ENCODE measurements at places on chromosomes 13 and 19.

- DNase-seq: no peak
These were observed 5.5 kb downstream of the SIN3B start for GRCh38 chr19:16834747-16835146.

DNA sequence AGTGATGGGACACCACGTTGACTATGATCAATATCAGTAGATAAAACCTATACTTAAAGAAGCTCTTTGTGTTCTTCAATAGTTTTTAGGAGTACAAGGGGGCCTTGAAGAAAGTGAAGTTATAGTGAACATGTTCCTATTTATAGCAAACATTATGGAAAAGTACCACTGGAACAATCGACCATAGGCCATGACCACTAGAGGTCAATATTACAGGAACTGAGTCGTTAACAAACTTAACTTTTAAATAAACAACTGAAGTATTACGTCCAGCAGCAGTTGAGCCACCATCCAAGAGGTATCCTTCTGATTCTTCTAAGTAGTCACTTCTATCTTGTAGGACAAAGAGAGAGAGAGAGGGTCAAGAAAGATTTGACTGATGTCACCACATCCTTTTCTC is 391.0 kb upstream of the SLITRK5 start:
- DNase-seq: no peak

GRCh38 chr13:28423010-28423409 is 71.9 kb downstream of the FLT1 start:
- DNase-seq: no peak

GRCh38 chr13:109756778-109757177 is 29.6 kb downstream of the IRS2 start:
- DNase-seq: no peak

DNA sequence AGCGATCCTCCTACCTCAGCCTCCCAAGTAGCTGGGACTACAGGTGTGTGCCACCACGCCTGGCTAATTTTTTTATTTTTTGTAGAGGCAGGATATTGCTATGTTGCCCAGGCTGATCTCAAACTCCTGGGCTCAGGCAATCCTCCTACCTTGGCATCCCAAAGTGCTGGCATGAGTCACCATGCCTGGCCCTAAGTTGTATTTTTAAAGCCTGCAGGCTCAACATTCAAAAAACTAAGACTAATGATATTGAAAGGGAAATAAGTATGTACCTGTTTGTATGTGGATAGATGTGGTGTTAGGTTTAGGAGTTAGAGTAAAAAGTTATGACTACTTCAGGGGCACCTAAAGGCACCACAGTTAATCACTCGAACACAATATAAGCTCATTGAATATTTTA is 5.4 kb upstream of the IPO5 start:
- DNase-seq: no peak

- DNase-seq: no peak
These were observed 9.2 kb downstream of the PLPP2 start for GRCh38 chr19:281992-282391.

GRCh38 chr13:78410847-78411246 is 192.5 kb downstream of the POU4F1 start:
- no peak for DNase-seq

GRCh38 chr19:15250640-15250993 is 18.4 kb upstream of the EPHX3 start:
- no peak for DNase-seq

DNA sequence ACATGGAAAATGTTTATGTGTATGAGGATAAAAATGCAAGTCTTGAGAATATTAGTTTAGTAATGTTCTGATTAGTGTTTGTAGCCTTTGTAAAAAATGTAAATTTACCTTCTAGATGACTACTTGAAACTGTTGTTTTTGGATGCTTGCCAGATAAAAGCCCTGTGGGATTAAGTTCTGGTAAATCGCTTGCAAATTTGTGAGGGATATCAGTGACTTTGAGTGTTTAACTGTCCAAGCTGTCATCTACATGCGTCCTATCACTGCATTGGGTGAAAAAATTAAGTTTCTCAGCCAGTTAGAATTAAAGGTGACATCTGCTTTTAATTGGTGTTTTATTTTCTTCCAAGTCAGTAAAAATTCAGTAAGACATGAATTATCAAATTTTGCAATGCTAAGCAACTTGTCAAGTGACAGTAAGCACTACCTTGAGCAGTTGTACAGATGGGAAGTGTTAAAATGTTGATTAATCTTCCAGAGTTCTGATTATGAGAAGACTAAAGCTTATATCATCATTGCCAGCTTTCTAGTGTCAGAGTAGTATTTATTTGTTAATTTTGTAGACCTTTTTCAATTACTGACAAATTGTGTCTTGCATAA is 88.0 kb downstream of the PCCA start:
- peak; percentile 63 for DNase-seq

- DNase-seq: no peak
These were observed 61.8 kb downstream of the MYO9B start for GRCh38 chr19:17137417-17137816.

- peak; percentile 87 for DNase-seq
These were observed at the start of gene KRI1 for GRCh38 chr19:10565567-10566407. Gene KRI1, minus strand, starts transcription at chr19:10566010. Its CDS starts 11 bp downstream, at chr19:10565999.

DNA sequence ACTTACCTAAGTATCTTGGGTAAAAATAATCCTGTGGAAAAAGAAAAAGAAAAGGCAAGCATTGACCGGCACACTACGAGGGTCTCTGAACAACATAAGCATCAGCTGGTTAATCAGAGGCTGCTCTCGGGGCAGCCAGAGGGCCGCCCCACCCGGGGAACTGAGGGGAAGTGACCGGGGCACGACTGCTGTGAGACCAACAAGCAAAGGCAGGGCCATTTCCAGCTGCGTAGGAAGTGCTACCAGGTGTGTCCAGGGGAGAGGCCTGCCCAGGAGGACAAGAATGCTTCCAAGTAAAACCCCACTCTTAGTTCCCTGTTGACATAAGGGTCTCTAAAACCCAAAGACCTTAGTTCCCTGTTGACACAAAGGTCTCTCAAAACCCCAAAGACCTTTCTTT is 15.9 kb downstream of the GAS6 start:
- DNase-seq: no peak

DNA sequence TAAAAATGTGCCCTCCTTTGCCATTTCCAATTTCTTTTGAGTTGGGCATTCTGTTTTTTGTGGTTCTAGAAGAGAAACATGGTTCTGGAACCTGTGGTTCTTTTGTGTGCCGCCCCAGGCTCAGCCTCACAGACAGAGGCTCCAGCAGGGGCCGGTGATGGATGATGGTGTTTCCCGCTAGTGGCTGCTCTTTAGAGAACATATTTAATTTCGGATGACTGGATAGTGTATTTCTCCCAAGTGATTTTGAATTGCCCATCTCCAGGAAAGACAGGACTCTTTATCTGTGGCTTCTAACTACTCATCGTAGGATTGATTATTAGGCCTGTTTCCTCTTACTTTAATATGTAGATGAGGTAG is 75.2 kb downstream of the KL start:
- no peak for DNase-seq

DNA sequence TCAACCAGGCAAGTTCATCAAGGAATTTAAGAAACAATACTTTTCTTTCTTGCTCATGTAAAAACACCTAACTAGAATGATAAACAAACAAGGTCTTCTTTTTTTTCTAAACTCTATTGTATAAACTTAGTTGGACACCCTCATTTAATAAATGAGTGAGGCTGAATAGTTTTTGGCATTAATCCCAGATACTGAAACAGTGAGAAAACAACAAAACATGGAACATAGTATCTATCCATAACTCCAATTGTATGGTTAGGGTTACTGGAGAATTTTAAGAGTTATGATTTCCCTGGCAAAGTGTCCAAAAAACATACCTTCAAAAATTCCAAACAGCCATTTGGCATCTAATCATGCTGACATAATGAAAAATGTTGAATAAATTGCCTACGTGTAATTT is 5.8 kb upstream of the POMP start:
- no peak for DNase-seq

DNA sequence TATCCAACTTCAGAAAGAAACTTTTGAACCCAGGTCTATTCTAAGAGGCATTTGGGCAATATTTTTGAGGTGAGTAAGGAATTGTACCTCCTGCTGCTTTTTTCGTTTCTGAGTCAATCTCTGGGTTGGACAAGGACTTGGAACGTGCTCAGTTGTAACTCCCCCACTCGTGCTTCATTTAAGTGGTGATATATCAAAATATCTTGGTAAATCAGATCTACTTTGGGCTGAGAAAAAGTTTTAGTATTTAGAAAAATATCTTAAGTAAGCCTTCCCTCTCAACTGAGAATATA is 728.9 kb downstream of the EFNB2 start:
- DNase-seq: no peak

- DNase-seq: no peak
These were observed 84.8 kb downstream of the SIPA1L3 start for GRCh38 chr19:37991841-37992248.

GRCh38 chr13:34738254-34738992 is 203.6 kb upstream of the NBEA start:
- DNase-seq: no peak

GRCh38 chr13:58850161-58850560 is 1218.6 kb downstream of the PCDH17 start:
- DNase-seq: no peak

DNA sequence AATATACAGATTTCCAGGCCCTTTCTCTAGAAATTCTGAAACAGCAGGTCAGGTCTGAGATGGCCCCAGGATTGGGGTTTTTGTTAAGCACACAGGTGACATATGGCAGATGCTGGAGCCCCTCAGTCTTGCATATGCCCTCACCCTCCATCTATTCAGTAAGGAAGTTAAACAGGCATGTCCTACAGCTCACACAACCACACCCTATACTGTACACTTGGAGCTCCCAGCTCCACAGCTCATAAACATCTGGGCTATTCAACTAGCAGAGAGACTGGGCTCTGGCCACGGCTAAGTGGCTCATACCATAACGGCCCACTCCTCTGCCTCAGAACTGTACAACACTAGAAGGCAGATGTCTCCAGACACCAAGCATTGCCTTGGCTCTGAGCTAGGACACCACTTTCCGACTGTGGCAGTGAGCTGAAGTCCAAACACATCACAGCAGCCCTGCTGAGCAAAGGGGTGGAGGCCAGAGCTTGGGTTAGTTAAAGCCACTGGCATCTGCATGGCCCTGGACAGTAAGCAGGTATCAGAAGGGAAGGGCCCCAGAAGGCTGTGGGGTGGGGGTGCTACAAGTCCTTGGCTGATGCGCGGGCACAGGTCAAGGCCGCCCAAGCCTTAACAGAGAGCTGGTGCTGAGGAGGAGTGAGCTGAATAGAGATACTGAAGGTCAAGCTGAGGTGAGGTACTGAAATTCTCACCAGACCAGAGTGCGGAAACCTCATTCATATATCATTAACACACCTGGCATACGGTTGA is 79.1 kb downstream of the ABCC4 start:
- no peak for DNase-seq

- no peak for DNase-seq
These were observed 7.7 kb upstream of the LRG1 start for GRCh38 chr19:4547303-4548237.

GRCh38 chr13:110581506-110582185 is 20.1 kb upstream of the RAB20 start:
- no peak for DNase-seq

GRCh38 chr19:926589-927350 is 935 bp downstream of the ARID3A start:
- DNase-seq: no peak

GRCh38 chr13:107438251-107438650 is 777.1 kb downstream of the LIG4 start:
- no peak for DNase-seq

DNA sequence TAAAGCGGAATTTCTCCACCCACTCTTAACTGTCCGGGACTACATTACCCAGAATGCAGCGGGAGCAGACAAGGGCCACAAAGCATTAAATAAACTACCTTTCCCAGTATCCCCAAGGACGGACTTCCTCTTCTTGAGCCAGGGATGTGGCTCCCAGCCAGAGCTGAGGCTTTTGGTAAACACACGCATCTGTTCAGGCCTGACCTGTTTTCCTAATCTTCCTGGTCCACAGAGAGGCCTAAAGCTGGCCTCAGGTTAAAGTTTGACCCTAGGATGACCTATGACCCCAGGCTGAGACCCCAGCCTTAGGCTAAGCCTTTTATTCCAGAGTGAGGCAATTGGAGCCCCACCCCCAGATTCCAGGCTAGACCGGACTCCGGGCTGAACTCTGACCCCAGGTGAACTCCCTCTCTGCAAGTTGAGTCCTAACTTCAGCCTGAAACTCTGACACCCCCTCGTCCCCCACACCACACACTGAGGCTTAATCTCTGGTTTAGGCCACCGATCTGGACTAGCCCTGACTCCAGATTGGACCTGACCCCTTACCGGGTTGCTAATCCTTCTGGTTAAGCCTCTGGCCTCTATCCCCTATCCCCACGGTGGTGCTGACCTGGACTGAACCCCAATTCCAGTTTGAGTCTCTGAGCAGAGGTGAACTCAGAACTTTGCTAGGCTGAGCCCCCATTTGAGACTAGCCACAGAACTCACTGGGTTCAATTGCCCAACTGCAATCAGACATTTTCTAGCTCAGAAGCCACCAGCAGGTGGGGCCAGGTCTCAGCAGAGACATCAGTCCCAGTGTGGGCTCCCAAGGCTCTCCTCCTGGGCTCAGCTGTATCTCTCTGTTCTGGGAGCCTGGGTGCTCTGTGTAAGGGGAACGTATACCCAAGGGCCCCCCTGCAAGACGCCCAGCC is 750 bp upstream of the GPR108 start:
- peak; percentile 67 for DNase-seq

- no peak for DNase-seq
These were observed 57.7 kb downstream of the ZNF568 start for GRCh38 chr19:36973844-36974195.

- no peak for DNase-seq
These were observed 99.0 kb upstream of the TNFSF11 start for GRCh38 chr13:42474954-42475353.

- no peak for DNase-seq
These were observed 23.5 kb upstream of the LAIR1 start for GRCh38 chr19:54387991-54388801.

DNA sequence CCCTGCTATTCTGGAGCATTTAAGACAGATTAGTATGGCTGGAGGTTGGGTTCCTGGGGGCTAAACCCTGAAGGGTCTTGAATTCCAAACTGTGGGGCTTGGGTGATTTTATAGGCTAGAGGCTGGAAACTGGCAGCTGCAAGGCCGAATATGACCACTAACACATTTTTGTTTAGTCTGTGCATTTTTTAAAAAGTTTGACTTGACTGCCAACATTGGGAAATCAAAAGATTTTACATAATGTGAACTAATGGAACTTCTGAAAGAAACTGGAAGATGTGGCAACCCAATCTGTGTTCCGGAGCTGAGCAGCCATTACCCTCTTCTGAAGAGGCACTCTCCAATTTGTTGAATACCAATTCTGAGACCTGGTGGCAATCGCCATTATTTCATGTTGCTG is 5.1 kb downstream of the ZNF784 start:
- no peak for DNase-seq

Measured in fibroblast of skin of left biceps (primary cell).